ENCODE measurements at places on chromosomes 5 and 9. TPM values are rescaled to one million over a fixed set of nuclear protein-coding genes. Genes with fewer than 3 reads are reported as not detected.

IFNA2 gene
- polyA plus RNA-seq, result not detected

CDH18 gene
- 1.1 TPM for polyA plus RNA-seq

GRCh38 chr9:72217306-72217842 is 68.1 kb downstream of the GDA start:
- no peak for DNase-seq

DNA sequence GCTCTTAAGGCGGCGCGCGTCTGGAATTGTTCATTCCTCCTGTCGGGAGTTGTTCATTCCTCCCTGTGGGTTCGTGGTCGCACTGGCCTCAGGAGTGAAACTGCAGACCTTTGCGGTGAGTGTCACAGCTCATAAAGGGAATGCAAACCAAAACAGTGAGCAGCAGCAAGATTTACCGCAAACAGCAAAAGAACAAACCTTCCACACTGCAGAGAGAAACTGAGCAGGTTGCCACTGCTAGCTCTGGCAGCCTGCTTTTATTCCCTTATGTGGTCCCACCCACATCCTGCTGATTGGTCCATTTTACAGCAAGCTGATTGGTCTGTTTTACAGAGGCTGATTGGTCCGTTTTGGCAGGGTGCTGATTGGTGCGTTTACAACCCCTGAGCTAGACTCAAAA is 1365.3 kb upstream of the WWC1 start:
- no peak for DNase-seq

DNA sequence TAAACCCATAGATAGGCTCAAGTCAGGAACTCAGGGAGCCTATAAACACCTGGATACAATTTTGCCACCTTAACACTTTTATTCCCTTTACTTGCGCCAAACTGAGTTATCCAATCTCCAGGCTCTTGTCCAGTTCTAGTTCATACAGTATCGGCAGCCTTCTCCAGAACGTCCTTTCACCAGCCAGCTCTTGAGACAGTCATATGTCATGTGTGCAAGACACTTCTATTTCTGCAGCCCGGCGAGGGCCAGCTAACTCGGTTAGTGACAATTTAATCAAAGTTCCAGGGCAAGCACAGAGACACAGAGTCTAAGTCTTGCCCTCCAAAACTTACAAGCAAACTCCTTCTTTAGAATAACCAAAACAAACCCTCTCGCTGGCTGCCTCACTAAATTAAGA is 12.9 kb downstream of the ABCA1 start:
- DNase-seq, result no peak

DNA sequence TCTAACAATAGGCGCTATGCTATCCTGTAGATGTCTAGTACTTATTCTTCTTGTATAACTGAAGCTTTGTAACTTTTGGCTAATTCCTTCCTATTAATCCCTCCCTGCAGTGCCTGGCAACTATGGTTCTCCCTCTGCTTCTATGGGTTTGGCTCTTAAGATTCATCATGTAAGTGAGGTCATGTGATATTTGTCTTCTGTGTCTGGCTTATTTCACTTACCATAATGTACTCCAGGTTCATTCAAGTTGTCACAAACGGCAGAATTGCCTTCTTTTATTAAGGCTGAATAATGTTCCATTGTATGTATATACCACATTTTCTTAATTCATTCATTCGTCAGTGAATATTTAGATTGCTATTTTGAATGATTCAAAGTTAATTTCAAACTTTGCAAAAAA is 149.9 kb upstream of the GAS1 start:
- no peak for DNase-seq

Measured in right renal cortex interstitium (tissue), 3 donors.